H54 (cell line): ENCODE measurements at places on chromosomes 12 and 14.

GRCh38 chr12:112456029-112456428 lies 37.3 kb downstream of the PTPN11 start:
- DNase-seq = no peak

DNA sequence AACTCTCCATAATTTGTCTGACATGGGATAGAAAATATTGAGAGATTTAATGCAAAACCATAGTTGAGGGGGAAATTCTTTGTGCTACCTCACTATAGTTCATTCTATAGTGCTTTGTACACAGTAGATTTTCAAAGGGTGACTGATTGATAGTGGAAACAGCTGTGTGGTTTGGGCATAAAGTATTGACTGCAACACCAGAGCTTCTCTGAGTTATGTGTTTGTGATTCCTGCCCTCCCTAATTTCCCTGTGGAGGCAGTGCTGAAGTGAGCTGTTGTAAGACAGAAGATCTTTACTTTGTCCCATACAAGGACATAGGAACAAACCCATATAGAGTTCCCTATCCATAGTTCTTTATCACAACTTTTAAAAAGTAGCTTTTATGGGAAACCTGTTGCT lies 47.1 kb downstream of the PTPRQ start:
- no peak for DNase-seq

DNA sequence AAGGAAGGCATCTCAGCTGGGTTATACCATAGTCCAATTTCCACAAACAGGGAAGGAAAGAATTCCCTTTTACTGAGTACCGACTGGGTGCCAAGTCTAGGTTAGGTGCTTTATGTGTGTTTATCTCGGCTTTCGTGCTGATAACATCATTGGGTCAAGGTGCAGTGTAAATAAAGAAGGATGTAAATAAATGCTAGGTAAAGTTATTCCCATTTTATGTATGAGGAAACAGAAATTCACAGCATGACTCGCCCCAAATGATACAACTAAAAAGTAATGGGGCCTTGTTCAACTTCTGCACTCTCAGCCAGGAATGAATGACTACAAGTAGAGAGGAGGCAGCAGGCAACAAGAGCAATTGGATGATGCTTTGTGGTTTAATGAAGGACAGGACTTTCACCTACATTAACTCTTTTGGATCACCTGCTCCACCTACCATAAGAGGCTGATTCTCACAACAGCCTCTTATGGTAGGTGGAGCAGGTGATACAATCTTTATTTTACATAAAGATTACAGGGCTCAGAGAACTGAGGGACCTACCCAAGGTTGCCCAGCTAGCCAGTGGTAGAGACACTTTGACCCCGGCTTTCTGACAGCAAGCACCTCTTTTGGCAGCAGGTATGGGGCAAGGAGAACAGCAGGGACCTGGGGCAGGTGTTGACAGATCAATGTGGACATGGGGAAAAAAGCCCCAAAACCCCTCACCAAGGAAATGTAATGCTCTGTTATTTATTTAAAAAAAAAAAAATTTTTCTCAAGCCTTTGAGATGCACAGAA lies 213.4 kb upstream of the NUDT4 start:
- DNase-seq = no peak

DNA sequence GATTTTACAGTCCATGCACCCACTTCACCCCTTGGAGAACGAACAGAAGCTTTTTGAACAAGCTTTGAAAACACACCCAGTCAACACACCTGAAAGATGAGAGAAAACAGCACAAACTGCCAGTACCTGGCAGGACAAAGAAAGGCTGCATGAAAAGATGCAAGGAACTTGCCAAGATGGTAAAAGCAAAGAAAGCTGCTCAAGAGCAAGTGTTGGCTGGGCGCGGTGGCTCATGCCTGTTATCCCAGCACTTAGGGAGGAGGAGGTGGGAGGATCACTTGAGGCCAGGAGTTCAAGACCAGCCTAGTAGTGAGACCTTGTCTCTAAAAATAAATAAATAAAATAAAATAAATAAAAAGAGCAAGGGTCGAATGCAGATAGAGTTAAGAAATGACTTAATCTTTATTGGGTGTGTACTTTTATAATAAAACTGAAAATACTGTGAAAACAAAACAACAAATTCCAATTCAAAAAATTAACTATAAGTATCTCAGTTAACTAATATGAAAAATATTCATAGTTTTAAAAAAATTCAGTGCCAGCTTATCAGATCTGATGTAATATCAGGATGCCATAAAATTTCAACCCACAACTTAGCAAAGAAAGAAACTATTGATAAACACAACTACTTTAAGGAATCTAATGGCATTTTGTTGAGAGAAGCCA lies 59.2 kb downstream of the HECTD4 start:
- DNase-seq = no peak

DNA sequence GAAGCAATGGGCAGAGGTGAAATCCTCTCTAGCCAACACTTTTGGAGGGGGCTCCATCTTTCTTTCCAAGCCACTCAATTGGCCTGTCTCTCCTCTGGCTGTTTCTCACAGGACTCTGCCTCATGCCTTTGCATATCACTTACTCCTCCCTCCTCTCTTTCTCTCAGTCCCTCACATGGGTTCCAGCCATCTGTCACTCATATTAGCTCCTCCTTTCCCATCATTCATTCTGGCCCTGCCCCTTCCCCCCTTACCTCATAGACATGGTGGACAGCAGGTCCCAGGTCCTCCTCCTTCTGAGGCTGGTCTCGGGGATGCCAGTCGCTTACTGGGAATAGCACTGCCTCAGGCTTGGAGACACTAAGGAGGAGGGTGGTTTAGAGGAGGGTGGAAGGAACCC lies 16.6 kb upstream of the ZNF385A start:
- no peak for DNase-seq
